Stimulated activated CD4-positive, alpha-beta T cell treated with anti-CD3 and anti-CD28 coated beads, Interleukin-2, amount 100 ng/mL, for 24 hours (primary cell): ENCODE measurements at places on chromosomes 2 and 18.

GRCh38 chr2:205712508-205712907, 30.2 kb downstream of the NRP2 start:
- no peak for DNase-seq

DNA sequence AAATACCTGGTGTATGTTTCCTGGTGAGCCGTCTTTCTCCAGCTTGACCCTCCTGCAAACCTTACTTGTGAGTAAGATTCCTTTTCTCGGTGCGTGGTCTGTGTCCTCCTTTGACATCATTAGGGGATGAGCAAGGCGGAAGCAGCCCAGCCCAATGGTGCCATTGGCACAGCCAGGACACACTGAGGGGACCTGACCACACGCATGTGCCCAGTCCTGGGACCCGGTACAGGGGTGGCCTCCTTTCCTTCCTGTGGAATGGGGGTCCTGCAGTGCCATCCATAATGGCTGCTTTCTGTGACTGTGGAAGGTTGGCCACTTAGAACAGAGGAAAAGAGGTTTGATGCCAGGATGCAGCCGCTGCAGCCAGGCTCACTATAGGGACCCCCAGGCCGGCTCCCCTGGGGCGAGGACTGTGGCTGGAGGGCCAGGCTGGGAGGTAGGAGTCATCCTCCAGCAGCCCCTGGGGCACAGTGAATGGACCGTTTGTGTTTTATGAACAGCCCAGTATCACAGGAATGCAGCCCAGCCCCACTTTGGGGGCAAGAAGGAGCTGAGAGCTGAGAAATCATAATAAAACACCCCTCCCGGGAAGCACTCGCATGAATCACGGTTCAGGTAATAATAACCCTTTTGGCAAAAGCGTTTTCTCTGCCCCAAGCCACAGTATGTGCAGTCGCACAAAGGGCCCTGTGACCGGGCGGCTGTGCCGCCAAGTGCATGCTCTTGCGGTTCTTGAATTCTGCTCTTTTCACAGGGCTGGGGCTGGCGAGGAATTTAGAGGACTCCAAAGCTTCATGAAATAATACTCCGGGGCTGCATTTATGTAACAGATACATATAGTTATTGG, 73.2 kb downstream of the ASB1 start:
- no peak for DNase-seq

GRCh38 chr18:45386041-45386655, 229.1 kb upstream of the SLC14A2 start:
- DNase-seq = no peak

GRCh38 chr2:29053223-29053622, 21.1 kb downstream of the PCARE start:
- no peak for DNase-seq

DNA sequence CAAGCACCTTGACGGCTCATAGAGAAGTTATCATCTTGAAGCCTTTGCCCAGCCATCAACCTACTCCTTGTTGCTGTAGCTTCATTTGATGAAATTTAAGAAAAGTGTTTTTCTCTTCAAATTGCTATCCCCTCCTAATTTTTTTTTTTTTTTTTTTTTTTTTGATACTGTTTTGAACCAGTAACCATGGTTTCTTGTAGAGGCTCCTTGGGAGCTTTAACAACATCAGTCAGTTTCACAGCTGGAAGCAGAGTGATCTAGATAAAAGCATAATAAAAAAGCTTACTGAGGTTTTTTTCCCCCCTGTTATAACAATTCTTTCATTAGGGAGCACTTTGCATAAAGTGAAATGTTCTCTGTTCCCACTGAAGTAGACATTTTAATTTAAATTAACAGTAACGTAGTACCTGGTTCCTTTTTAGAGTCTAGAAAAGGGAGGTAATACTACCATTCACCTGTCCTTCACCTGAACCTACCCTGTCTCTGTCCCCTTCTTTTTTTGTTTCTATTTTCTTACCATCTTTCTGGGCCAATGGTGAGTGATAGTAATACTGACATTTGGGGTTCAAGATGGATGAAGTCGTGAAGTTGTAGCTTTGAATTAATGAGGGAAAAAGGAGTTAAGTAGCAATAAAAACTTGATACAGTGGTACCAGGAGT, 101.5 kb downstream of the NCOA1 start:
- DNase-seq = no peak

DNA sequence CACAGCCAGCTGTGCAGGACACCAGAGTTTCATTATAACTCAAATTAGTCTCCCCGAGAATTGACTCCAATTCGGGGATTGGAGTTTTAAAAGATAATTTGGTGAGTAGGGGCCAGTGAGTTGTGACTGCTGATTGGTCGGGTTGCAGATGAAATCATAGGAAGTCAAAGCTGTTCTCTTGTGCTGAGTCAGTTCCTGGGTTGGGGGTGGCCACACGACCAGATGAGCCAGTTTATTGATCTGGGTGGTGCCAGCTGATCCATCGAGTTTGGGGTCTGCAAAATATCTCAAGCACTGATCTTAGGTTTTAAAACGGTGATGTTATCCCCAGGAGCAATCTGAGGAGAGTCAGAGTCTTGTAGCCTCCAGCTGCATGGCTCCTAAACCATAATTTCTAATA, 82.7 kb upstream of the SLC66A3 start:
- no peak for DNase-seq

DNA sequence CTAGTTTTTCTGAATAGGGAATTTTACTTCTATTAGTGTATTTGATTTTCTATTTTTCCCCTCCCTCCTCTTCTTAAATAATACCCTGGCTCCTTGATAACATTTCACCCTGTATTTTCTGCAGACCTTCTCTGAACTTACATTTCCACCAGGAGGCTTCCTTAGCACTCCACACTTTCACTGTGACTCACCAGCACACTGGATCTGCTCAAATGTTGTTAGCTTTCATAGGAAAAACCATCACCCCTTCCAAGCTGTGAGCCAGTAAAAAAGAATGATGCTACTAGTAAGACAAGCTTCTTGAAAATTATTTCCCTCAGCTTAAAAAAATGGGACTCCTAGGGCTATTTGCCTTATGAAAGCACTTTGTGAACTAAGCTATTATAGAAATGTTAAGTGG, 16.1 kb downstream of the SUPT7L start:
- no peak for DNase-seq
